ENCODE measurements at places on chromosomes 2 and 18.

DNA sequence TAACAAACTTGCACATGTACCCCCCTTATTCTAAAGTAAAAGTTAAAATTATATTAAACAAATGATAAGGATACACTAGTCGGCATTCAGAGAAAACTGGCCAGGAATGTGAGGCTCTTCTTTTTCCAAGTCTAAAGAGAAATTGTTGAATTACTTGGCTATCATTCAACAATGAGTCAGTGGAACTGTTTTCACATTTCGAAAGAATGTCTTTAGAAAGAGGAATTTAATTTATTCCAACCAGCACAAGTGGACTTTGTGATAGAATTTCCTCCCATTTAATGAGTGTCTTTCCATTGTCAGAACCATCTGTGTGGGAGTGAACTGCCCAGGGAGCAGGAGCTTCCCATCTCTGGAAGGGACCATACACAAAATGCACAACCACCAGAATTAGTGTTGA lies 792.2 kb downstream of the EPHA4 start:
- no peak for DNase-seq

DNA sequence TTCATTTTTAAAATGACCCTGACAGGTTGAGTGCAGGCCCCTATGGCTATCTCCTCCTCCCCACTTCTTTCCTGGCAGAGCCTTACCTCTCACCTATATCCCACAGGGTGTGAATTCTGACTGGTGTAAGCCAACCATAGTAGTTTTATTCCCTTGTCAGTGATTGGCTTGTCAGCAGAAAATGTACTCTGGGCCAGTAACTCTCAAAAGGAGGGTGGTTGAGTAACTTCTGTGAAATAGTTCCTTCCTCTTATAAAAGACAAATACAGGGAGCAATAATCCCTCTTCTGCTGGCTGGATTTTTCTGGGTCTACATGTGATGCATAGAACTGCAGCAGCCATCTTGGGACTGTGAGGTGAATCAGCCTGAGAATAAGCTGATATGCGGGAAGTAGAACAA lies 83.4 kb downstream of the RAPH1 start:
- no peak for DNase-seq

DNA sequence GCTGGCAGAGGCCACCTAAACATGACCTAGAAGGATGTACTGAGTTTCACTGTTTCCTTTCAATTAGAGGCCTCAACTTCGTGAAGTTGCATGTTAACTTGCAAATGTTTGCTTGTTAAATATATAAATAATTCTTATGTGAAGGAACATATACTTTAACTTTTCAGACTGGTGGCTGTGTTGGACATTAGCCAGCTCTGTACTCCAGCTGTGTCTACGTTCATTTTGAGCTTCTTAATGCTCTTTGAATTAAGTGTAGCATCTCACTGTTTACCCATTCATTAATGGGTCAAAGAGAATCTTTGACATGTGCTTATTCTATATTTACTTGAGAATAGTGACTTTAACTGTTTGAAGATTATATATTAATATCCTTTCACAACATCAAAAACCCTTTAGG lies 823.2 kb upstream of the ID2 start:
- no peak for DNase-seq

GRCh38 chr2:203225423-203226039 lies 13.3 kb upstream of the CYP20A1 start:
- no peak for DNase-seq

DNA sequence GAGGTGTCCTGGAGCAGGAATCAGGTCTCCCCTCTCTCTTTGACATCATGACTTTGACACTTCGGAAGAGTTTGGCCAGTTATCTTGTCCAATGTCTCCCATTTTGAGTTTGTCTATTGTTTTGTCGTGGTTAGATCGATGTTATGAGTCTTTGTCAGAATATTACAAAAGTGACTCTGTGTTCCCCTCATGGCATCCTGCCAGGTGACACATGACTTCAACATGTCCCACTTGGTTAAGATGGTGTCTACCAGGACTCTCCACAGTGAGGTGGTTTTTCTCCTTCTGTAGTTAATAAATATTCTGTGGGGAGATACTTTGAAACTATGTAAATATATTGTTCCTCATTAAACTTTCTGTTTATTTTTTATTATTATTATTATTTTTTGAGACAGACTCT lies 76.6 kb upstream of the BZW1 start:
- DNase-seq, result no peak

DNA sequence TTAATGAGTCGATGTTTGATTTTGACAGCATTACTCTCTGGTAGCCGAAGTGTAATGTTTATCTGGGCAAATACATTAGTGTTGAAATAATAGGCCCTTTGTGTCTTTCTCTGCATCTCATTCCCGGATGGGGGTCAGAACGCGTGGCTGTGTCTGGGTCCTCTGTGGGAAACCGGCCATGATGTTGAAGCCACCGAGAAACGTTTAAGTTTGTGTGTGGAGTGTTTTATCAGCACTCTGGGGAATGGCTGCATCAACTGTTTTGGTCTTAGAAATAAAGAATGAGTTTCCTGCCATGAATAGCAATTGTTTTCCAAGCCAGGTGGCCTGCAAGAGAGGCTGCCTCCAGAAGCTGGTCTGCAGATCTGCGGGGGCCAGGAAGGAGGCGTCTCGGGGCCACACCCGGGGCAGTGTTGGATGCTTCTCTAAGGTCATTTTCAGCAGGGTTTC lies 69.7 kb downstream of the RNF144A start:
- DNase-seq, result no peak

GRCh38 chr2:173523497-173523896 lies 168.8 kb downstream of the CDCA7 start:
- DNase-seq, result no peak

DNA sequence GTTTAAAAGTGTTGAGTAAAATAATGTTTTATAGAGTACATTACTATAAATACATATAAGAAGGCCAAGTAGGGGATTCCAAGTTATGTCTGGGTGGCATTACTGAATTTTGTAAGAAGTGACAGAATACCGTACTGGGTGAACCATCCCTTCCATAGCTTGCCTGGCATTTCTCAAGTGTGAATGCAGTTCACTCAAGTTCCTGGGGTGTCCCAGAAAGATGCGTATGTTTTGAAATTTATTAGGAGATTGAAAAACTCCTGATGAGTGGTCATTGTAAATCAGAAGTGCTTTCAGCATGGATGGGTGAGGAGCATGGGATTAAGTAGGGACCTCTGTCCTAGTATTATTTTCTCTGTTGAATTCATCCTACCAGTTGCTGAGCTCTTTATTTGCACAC lies 103.2 kb downstream of the VAPA start:
- DNase-seq, result no peak

DNA sequence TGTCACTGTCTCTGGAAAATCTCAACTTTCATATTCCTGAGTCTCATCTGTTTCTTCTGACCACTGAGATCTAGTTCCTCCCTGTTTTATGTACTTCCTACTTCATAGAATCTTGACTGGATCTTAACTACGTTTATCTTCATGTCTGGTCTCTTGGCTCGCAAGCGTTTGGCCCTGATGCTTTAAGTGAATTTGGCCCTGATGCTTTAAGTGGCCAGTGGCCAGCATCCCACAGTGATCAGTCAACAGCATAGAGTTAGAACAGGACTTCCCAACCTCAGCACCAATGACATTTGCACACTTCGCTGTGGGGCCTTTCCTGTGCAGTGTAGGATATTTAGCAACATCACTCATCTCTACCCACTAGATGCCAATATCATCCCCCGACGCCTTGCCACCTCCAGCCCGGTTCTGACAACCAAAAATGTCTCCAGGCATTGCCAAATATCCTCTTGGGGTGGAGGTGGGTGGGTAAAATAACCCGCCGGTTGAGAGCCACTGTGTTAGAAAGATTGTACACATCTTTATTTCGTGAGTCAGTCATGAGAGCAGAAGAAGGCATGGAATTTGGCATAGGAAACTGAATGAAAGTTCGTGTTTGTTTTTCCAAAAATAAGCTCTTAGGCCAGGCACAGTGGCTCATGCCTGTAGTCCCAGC lies 12.2 kb downstream of the TM4SF20 start:
- no peak for DNase-seq

- DNase-seq, result no peak
These were observed 103.1 kb upstream of the ALKAL2 start for GRCh38 chr2:390959-391358.

DNA sequence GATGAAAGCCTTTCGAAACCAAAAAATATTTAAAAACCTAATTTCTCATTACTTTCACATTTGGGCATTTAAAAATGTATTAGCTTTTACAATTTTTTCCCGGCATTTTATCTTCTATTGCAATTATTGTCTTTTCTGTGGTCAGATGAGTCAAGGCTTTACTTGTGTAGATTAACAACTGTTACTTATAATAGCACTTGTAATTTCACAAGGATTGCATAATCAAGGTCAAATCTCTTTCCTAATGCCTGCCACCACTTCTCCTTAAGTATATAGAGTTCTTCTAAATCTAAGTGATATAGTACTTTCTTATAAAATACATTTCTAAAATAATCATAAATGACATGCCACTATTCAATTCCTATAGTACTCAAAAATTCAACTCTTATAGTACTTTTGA lies 67.2 kb downstream of the SLC8A1 start:
- no peak for DNase-seq

DNA sequence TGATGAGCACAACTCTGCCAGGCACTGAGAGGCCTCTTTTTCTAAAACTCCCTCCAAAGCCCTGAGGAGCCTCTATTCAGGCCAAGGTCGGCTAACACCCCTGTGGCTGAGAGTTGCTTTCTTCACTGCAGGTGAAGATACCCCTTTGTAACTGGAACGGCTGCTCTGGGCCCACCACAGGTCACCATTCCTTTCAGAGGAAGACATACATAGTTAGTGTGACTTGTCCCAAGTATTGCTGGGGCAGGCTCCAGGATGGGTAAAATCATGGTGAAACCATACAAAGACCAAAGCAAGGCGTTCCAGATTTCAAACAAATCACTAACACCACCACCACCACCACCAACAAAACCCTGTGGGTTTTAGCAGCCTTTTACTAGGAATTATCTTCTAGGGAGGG lies 36.8 kb downstream of the CHST10 start:
- no peak for DNase-seq

- DNase-seq, result no peak
These were observed 215.4 kb downstream of the MYCN start for GRCh38 chr2:16155766-16156165.

DNA sequence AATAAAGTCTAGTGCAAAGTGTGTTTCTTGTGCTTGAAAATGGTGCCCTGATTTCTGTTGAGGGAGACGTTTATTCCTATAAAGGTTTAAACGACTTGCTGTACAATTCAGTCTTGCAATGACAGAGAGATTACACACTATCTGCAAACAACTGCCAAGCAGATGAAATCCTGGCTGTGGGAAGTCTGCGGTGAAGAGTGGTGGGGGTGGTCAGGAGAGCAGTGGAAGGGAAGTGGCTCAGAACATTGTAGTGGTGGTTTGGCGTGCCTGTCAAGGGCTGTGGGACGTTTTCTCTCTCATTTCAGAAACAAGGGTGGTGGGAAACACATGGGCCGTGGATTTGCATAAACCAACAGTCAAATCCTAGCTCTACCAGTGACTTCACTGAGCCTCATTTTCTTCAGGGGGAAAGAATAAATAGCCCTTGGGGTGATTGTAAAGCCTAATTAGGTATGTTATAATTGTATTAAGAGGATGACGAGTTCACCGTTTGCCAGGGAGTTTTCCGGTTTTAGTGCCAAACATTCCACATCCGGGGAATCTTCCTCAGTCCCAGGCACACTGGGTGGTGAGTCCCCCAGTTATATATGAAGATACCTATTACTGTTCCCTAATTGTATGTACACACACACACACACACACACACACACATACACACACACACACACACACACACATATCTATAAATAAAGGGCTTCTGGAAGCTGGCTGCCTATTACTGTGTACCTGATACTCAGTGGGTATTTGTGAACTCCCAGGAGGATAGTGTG lies 115.0 kb downstream of the SPTBN1 start:
- DNase-seq, result no peak

DNA sequence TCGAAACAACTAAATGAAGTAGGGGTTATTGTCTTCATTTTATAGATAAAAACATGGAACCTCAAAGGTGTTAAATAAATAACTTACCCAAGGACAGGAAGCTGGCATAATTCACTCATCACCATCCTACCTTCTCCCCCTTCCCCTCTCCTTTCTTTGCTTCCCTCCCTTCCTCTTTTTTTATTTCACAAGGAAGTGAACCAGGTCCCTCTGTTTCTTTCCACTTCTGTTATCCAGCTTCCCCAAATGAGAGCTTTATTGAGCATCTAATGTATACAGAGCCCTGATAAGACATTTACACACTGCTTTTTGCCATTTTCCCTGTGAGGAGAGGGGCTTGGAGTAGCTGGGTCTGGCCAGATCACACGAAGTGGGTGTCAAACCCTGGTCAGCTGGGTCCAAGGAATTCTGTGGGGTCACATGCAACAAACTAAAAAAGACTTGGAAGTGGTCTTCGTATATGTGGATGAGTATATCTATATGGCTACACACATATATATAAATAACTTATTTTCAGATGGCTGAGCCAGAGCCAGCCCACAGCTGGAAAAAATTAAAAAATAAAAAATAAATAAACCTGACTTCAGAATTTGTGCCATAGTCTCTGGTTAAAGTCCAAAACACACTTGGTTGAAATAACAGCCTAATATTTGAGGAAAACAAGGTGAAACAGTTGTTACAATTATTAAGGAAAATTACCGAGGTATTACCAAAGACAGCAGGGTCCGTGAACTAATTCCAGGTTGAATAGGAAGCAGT lies 49.3 kb upstream of the FOSL2 start:
- DNase-seq, result no peak

- DNase-seq, result no peak
These were observed 249.4 kb upstream of the SLC14A2 start for GRCh38 chr18:45365835-45366234.

DNA sequence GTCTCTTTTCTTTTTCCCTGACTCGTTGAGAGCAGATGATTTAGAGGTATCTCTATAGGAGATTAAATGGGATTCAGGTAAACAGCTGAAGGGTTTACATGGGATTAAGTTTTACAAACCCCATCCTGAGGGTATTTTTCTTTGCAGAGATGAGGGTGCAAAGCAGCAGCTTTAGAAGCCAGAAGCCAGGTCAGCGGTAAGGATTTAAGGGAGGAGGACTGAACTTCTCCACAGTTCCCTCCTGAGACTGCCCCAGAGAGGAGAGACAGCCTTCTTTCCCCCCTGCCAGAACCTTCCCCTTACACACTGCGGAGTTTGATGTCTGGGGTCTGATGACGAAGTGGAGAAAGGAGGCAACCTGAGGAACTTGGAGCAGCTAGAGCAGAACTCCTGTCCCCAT lies 220.1 kb downstream of the PRKCE start:
- DNase-seq, result no peak

Data from activated CD4-positive, CD25-positive, alpha-beta regulatory T cell (primary cell).